ENCODE measurements at places on chromosomes 3 and 15. TPM values are rescaled to one million over a fixed set of nuclear protein-coding genes. Genes with fewer than 3 reads are reported as not detected.

The ATP2B2 gene
- not detected for polyA plus RNA-seq

The GPR62 gene
- polyA plus RNA-seq = not detected

The GRK7 gene
- 0.05 TPM for polyA plus RNA-seq

The ZNF621 gene
- polyA plus RNA-seq = 5.7 TPM

The KNG1 gene
- not detected for polyA plus RNA-seq

The GOLGA6D gene
- polyA plus RNA-seq = 0.03 TPM

The IGF1R gene
- polyA plus RNA-seq = 3.0 TPM

The SUCLG2 gene
- 75.3 TPM for polyA plus RNA-seq

The PLSCR5 gene
- polyA plus RNA-seq = not detected

The ARHGEF26 gene
- polyA plus RNA-seq = 3.9 TPM

The CD96 gene
- 3.2 TPM for polyA plus RNA-seq

The KATNBL1 gene
- 19.4 TPM for polyA plus RNA-seq

The TLR9 gene
- polyA plus RNA-seq = not detected

All from stomach (tissue), 19 donors.